Activated T-helper 17 cell treated with anti-CD3 and anti-CD28 coated beads, Interleukin-2, amount 50 U/mL, for 72 hours (primary cell): ENCODE measurements at places on chromosomes 1 and 21. TPM values are rescaled to one million over a fixed set of nuclear protein-coding genes. Genes with fewer than 3 reads are reported as not detected.

DNA sequence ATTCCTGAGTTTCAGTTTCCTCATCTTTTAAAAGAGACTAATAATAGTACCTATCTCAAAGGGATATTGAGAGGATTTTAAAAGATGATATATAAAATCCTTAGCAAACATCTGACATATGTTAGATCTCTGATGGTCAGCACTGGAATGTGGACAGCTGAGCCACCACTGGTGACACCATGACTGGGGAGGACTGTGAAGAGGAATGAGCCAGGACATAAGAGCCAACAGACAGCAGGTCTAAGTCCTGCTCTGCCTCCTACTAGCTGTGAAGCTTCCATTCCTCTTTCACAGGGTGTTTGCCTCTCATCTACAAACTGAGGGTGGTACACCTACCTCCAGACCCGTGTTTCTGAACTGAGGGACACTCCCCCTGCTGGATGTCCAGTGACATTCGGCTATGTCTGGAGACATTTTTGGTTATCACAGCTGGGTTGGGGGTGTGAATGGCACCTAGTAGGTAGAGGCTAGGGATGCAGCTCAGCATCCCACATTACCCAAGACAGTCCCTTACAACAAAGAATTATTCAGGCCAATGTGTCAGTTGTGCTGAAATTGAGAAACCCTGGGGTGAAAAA is 109.1 kb upstream of the OLIG2 start:
- no peak for ATAC-seq

IL6R gene
- total RNA-seq: 41.2 TPM

- ATAC-seq: no peak
Measured at GRCh38 chr1:44239961-44240371, 26.7 kb downstream of the DMAP1 start.

- no peak for ATAC-seq
Measured at GRCh38 chr1:208154040-208154439, 90.1 kb downstream of the PLXNA2 start.

ZSCAN20 gene
- total RNA-seq: 5.8 TPM

GRCh38 chr1:197339106-197340060 is 71.3 kb downstream of the CRB1 start:
- ATAC-seq: no peak

EXO1 gene
- 32.3 TPM for total RNA-seq

WDTC1 gene
- 20.4 TPM for total RNA-seq

GRCh38 chr1:40717955-40718354 is 26.5 kb downstream of the NFYC start:
- no peak for ATAC-seq

- ATAC-seq: no peak
Measured at GRCh38 chr1:221905802-221906201, 163.9 kb upstream of the DUSP10 start.
